ENCODE measurements at places on chromosomes 5 and 9.

DNA sequence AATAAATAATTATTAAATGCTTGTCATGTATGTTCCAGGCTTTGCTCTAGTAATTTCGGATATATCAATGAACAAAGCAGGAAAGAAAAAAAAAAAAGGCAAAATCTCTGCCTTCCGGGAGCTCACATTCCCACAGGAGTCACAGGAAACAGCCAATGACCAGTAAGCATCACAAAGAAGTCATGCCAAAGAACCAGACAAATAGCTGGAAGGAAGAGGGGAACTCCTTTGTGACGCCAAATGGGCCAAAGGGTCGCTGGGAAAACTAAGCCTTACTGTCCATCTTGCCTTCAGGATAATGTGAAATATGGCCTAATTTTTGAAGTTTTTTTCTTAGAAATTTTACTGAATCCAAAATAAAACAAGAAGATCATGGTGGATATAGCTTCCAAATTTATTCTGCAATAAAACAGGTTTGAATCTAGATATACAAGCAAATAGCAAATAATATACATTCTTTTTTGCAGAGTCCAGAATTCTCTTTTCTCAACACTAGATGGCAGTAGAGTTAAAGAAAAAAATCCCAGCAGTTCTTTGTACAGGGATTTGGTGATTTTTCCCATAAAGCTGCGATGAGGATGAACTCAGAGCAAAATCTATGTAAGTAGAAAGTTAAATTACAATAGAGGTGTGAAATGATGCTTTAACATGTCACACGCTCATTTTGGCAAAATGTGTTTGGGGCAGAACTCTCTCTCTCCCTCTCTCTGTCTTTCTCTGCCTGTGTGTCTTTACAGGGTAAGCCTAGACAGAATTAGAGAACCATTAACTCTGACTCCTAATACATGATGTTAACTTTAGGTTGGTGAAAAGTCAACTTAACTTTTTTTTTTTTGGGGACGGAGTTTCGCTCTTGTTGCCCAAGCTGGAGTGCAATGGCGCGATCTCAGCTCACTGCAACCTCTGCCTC, 60.0 kb upstream of the TUT7 start:
- no peak for DNase-seq

DNA sequence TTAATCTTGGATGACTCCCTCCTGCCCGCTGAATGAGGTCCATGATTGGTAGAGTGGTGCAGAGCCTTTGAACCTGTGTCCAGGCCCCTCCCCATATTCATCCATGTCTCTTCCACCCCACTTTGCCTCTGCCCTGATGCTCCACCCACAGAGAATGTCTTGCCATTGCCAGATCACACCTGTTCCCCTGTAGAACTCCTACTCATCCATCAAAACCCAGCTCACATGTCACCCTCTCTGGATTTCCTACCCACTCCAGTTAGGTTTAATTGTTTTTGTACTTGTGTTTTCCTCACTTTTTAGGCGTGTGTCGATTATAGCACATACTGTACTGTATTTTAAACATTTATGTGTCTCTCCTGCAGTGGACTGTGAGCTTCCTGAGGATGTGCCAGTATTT, 107.0 kb upstream of the CTSL start:
- DNase-seq = no peak

- no peak for DNase-seq
Observed at GRCh38 chr5:72921886-72922285, 34.0 kb upstream of the FCHO2 start.

- DNase-seq = peak; percentile 33
Observed at GRCh38 chr9:136808075-136808805, 492 bp downstream of the RABL6 start.

GRCh38 chr9:79145442-79145841, 426.3 kb upstream of the TLE4 start:
- DNase-seq = no peak

- DNase-seq = no peak
Observed at GRCh38 chr5:132136906-132137305, 63.3 kb downstream of the CSF2 start.

DNA sequence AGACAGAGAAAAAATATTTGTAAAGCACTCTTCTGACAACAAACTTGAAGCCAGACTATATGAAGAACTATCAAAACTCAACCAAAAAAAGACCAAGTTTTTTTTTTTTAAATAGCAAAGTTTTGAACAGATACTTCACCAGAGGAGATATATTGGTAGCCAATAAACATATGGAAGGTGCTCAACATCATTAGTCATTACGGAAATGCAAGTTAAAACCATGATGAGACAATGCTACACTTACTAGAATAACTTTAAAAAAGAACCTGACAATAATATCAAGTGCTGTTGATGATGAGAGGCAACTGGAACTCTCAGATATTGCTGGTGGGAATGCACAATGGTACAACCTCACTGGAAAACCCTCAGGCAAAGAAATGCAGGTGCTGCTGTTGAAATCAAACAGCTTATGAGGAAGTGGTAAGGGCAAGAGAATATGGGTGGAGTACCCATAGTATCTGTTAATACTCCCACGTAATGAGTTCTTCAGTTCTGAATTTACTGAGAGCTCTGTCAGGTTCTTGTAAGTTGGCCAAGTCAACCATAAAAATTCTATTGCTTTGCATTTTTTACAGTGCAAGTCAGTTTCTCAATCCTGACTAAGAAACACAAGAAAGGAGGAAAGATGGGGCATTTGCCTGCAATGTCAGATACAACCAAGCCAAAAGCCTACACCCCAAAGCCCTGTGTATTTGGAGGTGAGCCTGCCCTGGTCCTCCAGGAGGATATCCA, 87.3 kb upstream of the GNAQ start:
- DNase-seq = no peak

- DNase-seq = no peak
Observed at GRCh38 chr5:93681432-93681831, 60.0 kb downstream of the POU5F2 start.

DNA sequence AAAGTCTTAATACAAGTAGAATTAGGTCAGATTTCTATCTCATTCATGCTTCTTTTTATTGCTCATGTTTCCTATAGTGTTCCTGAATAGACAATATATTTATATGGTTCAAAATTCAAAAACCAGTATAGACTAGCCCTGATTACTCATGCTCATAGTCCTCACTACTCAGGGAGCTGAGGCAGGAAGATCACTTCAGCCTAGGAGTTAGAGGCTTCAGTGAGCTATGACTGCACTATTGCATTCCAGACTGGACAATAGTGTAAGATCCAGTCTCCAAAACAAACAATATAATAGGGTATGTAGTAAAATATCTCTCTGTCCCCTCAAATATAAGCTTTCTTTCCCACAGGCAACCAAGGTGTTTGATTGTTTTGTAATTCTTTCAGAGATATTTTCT, 2.4 kb downstream of the ANKRD31 start:
- no peak for DNase-seq

DNA sequence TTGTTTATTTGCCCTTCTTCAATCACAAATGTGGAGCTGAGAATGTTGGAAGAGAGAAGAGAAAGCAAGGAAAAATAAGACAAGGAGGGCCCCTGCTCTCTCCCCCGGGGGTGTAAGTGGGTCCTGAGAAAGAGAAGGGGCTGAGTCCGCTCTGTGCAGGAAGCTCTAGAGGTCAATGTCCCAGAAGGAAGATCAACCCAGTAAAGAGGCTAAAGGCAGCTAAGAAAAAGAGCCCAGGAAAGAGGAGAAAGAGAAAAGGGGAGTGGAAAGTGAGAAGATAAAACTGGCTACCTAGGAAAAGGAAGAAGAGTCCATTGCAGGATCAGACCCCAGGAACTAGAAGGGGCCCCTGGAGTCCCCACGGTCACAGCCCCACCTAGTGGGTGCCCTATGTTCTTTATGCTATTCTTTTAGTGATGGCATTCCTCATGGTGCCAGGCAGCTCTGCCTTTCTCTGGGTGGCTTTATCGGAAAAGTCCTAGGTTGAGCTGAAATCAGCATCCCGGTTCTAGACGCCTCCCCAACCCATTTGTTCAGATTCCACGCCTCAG, 583.4 kb downstream of the ACTL7B start:
- DNase-seq = no peak

DNA sequence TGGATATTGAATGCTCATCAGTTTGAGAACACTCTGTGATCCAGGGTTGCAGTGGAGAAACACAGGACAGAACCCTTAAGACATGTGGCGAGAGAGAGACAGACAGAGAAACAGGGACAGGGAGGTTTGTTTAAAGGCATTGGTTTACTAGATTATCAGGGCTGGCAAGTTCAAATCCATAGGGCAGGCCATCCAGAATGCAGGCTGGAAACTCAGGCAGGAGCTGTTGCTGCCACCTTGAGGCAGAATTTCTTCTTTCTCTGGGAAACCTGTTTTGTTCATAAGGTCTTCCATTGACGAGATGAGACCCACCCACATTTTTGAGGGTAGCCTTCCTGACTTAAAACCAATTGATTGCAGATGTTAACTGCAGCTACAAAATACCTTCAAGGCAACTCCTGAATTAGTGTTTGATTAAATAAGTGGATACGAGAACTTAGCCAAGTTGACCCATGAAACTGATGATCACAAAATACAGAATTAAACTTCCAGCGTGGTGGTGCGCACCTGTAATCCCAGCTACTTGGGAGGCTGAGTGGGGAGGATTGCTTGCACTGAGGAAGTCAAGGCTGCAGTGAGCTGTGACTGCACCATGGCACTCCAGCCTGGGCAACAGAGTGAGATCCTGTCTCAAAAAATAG, 55.9 kb downstream of the NSUN2 start:
- DNase-seq = no peak

DNA sequence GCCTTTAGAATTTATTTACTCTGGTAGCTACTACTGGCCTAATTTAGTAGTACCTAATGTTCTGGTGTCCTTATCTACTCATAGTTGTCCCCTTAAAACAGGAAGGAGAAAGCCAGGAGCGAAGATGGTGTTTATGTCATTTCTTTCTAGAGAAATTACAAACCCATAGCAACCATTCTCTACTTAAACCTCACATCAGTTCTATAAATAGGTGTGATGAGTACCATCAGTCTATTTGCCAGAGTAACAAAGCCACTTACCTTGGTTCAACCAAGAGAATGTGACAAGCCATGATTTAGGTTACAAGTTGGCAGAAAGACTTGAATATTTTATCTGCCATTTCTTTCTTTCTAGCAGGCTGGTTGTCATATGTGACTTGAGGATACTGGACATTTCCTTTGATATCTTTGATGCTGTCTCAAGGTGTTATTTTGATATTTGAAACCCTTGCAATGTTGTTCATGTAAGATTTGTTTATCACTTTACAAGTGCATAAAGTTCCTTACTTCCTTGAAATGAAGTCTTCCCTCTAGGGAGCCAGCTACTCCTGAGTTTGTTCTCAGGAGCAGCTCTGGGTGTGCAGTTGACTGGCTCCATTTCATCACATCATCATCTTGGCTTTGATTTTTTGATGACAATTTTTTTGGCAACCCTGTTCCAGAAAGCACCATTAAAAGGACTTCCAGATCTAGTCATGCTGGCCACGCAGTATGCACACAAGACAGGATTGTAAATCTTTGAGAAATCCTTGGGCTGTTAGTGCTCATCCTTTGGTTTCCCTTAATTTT, 286.8 kb downstream of the ARHGAP26 start:
- no peak for DNase-seq

DNA sequence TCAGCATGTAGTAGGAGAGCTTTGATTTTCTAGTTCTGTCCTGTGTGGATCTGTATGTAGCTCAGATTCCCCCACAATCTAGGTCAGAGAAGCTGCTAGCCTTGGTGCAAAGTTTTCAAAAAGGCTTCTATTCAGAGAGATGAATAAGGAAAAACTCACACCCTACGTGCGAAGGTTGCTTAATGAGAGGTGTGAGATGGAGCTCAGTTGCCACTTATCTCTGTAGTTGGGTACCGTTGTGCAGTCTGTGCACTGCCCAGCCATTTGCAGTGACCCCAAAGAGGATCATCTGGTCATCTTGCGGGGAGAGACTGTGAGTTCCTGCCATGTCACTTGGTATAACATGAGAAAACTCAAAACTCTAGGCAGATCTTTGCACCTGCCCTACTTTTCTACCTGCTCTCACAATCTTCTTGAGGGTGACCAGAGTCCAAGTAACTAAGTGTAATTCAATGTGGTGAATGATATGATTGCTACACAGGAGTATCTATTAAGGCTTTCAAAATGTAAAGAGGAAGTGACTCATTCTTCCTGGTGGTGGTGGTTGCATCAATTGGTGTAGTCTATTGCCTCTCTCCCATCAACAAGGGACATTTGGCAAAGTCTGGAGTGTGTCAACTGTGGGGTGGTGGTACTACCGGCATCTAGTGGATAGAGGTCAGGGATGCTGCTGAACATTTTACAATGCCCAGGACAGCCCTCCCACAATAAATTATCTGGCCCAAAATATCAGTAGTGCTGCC, 65.2 kb downstream of the TMC1 start:
- no peak for DNase-seq

GRCh38 chr5:108379722-108380530, 2.0 kb downstream of the FBXL17 start:
- DNase-seq = no peak

GRCh38 chr9:68995776-68996175, 18.1 kb downstream of the PRKACG start:
- DNase-seq = no peak
